Keratinocyte (primary cell): ENCODE measurements at places on chromosomes 1 and 21.

DNA sequence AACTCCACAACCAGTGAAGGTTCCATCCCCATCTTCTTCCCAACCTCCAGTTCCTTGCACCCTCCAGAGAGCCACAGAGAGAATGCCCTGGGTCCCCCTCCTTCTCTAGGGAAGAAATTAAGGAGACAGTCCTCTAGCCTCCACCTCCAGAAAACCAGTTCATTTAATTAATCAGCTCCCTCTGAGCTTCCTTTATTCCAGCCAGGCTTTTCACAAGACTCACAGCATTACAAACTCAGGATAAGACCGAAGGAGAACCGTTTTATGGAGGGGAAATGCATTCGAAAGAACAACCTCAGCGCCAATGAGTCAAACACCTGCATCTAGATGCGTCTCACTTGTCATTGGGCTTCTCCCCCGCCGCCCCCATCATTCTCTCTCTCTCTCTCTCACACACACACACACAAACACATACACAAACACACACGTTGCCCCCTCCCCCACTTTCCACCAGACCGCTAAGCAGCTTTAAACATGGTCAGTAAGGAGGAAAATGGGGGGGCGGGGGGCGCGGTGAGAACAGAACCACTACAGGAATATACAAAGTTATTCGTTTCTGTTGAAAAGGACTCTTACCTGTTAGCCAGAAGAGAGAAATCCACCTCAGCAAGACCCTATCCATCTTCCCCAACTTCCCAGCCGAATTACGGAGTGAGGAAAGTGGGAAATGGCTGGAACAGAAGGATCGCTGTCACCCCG lies 544 bp downstream of the ILDR2 start:
- no peak for DNase-seq

GRCh38 chr21:20971296-20971921 lies 26.8 kb upstream of the NCAM2 start:
- no peak for DNase-seq

DNA sequence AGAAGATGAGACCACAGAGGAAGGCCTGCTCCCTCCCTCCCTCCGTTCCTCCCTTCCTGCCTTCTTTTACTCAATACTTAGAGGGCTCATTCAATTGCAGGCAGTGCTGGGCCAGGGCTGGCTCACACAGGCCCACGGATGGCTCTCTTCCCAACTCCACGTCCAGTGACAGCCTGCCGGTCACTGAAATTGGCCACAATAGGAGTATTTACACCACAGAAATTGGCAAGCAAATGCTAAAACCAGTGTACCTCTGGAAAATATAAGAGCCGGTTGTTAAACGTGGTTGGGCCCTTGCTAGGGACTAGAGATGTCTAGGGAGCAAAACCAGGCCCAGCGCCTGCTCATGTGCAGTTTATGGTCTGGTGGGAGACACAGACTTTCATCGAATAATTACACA lies 72.4 kb upstream of the TMEM51 start:
- DNase-seq: no peak

DNA sequence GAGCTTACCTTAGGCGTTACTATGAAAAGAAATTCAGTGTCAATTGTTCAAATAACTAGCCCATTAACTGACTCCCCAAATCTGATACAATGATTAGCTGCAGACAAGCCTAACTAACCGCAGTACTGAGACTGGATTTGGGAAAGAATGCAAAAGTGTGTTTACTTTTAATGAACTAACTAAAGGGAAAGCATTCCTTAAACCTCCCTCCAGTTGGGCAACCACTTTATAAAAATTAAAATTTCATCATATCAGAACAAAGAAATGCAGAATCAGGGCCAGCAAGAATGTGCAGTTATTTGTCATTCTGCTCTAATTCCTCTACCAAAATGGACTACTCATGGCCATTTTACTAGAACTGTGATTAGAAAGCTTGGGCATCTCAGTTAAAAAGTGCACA lies 11.7 kb upstream of the NR5A2 start:
- DNase-seq: no peak
